Aorta (tissue), 5 donors: ENCODE measurements at places on chromosomes 4 and X.
A peak's percentile ranks its signal among the peaks of the same experiment; 100 is the strongest.

- no peak for DNase-seq
Observed at GRCh38 chrX:81564851-81565250, 362.9 kb downstream of the SH3BGRL start.

DNA sequence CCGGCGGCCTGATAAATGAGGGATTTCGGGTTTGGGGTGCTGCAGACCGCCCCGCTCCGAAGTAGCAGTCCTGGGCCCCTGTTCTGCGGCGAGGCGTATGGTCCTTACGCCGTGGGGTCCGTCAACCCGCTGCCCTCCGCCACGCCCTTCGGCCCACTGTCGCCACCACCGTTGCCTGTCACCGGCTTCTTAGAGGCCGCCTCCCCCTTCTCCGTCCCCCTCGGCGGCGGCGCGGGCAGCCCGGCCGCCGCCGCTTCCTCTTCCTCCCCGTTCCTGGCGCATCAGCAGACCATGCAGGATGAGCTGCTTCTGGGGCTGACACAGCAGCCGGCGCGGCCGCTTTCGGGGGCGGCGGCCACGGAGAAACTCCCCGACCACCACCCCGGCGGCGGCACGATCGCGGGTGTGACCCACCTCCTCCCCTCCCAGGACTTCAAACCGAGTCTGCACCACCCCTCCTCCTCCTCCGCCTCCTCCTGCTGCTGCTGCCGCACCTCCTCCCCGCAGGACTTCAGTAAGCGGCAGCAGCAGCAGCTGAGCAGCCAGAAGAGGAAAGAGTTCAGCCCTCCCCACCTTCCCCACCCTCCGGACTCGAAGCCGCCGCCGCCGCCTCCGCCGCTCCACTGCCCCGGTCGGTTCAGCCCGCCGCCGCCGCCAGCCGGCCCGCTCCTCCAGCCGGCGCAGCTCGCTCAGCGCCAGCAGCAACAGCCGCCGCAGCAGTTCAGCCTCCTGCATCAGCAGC, 549 bp downstream of the CPEB2 start:
- peak; percentile 89 for DNase-seq

GRCh38 chr4:151824656-151825055, 63.8 kb upstream of the GATB start:
- DNase-seq = no peak

DNA sequence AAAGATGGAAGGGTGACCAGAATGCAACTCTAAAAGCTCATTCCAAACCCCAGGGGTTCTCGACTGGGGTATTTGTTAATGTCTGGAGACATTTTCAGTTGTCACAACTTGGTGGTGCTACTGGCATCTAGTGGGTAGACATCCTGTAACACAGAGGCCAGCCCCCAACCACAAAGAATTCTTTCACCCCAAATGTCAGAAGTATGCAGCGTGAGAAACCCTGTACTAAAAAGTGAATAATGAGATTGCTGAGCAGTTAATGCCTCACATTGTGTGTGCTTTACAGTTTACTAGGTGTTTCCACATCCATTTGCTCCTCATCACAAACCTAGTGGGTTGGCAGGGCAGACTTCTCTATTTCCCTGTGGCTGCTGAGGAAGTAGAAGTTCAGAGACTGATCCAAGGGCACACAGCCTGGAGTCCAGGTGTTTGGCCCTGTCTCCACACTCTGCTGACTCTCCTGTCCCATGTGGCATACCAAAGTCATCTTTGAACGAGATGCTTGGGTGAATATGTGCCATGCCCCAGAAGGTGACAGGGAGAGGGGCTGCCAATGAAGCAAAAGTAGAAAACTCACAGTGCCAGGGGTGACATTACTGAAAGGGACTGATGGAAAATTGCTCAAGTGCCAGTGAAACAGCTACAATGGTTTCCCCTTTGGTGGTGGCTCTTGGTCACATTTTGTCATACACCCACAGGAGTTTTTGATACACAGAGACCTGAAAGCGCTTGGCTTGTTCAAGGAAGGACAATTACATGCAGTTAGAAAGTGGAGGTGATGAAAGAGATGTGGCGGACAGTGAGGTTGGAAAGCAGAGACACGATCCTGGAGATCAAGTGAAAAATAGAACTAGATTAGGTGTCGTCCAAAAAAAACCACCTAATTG, 10.1 kb upstream of the TMEM154 start:
- no peak for DNase-seq

- peak; percentile 57 for DNase-seq
Observed at GRCh38 chr4:170805352-170805751, 715.6 kb upstream of the AADAT start.

GRCh38 chrX:1788300-1788911, 173.5 kb downstream of the ASMT start:
- DNase-seq = no peak

DNA sequence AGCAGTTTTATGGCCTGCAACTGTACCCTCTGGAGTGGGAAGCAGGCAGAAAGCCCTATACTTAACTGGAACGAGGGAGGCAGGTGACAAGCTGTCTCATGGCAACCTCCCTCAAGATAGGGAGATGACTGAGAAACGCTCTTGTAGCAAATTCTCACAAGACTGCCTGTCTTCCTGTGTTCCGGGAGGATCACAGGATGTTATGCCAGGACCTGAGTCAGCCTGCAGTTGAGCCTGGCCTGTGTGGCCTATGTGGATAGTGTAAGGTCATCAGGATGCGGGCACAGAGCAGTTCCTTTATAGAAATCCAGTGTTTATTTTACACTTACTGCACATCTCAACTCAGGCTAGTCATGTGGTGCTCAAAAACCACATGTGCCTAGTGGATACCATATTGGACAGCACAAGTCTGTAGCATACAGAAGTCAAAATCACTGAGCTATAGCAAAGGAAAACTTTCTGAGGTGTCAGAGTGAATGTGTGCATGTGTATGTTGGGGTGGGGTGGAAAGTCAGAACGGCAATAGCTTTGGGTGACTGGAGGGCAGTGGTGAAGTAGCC, 25.2 kb downstream of the TAF7L start:
- DNase-seq = no peak

- no peak for DNase-seq
Observed at GRCh38 chr4:140789759-140790158, 33.6 kb upstream of the TBC1D9 start.

GRCh38 chrX:118519411-118520215, 24.0 kb downstream of the DOCK11 start:
- no peak for DNase-seq

- no peak for DNase-seq
Observed at GRCh38 chr4:10100734-10101216, 15.8 kb downstream of the WDR1 start.

- no peak for DNase-seq
Observed at GRCh38 chrX:34875204-34875603, 67.4 kb upstream of the FAM47B start.

GRCh38 chrX:14964500-14964899, 91.3 kb downstream of the MOSPD2 start:
- no peak for DNase-seq

DNA sequence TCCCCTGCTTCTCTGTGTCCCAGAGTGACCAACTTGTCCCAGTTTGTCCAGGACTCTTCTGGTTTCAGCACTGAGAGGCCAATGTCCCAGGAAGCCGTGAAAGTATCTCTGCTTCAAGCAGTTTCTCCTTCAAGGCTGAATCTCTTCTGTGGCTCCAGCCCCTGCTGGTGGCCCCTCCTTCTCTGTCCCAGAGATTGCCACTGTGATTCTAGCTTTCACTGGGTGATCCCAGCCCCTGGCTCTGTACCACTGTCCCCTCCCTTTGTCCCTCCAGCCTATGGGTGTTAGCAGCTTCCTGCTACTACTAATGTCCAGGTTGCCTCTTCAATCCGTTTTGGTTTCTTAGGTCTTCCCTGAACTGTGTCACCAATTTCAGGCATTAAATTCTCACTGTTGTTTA, 70.5 kb downstream of the SOX3 start:
- no peak for DNase-seq

DNA sequence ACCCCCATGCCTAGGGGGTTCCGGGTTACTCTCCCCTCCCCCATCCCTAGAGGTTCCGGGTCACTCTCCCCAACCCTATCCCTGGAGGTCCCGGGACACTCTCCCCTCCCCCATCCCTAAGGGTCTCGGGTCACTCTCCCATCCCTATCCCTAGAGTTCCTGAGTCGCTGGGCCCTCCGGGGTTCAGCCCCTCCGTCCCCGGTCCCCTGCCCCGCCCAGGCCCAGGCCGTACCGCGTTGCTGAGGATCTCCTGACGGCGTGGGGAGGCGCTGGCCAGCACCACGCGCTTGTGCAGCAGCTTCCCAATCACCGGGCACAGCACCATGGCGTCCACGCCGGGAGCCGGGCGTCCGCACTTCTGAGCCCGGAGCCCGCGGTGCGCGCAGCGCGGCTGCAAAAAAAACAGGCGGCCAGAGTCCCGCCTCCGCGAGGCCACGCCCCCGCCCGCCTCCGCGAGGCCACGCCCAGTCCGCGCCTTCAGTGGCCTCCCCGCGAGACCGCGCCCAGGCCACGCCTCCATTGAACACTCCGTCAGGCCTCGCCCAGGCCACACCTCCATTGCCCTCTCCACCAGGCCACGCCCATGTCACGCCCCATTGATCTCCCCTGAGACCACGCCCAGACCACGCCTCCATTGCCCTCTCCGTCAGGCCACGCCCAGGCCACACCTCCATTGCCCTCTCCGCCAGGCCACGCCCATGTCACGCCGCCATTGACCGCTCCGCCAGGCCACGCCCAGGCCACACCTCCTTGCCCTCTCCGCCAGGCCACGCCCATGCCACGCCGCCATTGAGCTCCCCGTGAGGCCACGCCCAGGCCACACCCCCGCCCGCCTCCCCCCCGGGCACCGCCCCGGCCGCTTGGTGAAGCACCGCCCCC, at the start of gene ASMTL:
ASMTL (minus strand) TSS at position 394 of the 879 bp plus-strand sequence; CDS start at position 325, 69 bp downstream.
- DNase-seq = peak; percentile 100

- peak; percentile 47 for DNase-seq
Observed at GRCh38 chrX:120365320-120365719, 3.4 kb downstream of the ATP1B4 start.

DNA sequence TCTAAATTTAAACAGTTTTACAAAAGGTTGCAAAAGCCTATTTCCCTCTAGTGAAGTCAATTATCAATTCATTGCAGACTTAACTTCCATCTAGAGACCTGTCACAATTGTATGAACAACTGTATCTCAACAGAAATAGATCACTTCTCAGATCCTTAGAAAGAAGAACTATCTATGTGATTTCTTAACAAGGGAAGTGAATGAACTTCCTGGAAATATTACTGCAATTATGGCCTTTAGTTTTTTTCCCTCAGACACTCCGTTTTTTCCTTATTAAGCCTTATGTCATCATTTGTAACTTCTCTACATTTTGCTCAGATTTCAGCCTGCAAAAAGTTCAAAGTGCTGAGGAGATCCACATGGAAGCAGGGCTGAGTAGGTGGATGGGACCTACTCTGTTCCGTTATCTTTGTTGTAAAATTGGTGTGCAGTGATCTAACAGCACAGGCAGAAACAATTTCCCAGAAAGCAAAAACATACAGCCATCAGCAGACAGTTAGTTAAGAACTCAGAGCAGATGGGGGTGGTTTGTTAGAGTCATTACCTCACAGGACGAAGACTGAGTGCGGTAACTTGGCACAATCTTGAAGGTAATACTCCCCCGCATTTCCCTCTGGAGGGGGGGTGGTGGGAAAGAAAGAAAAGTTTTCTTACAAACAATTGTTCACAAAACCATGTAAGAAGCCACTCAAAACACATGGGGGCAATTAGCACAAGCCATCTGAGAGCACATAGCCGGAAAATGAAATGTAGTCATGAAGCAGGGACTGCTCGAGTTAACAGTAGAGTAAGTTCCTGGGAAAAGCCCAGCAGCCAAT, 112.3 kb downstream of the NYX start:
- no peak for DNase-seq
